Left renal cortex interstitium (tissue), 4 donors: ENCODE measurements at places on chromosomes 5 and 9. TPM values are rescaled to one million over a fixed set of nuclear protein-coding genes. Genes with fewer than 3 reads are reported as not detected.

Gene LCN6
- polyA plus RNA-seq = not detected

Gene VLDLR
- polyA plus RNA-seq = 31.8 TPM

Gene IL17B
- 1.4 TPM for polyA plus RNA-seq

Gene GPR150
- polyA plus RNA-seq = not detected

DNA sequence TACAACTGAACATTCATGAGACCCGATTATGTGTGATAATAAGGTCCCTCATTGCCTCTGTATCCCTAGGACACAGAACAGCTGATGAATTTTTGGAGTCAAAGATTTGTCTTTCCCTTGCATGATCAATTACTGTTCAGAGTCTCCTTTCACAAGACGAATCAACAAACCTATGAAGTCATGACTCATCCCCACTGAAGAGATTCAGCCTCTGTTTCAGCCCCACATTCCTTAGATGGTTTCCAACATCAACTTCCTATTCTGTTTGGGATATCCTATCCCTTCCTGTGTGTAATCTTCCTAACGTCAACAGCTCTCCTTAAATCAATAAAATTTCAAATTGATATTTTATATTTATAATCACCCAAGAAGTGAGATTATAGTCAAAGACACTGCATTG is 199.0 kb downstream of the DNAH5 start:
- DNase-seq = no peak

DNA sequence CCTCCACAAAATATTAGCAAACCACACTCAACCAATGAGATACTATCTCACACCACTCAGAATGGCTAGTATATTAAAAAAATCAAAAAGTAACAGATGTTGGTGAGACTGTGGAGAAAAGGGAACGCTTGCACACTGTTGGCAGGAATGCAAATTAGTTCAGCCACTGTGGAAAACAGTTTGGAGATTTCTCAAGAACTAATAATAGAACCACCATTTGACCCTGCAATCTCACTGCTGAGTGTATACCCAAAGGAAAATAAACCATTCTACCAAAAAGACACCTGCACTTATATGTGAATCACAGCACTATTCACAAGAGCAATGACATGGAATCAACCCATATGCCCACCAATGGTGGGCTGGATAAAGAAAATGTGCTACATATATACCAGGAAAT is 393.5 kb downstream of the PDE4D start:
- DNase-seq = no peak

Gene IFNA1
- polyA plus RNA-seq = not detected

Gene SAPCD2
- polyA plus RNA-seq = 10.0 TPM

DNA sequence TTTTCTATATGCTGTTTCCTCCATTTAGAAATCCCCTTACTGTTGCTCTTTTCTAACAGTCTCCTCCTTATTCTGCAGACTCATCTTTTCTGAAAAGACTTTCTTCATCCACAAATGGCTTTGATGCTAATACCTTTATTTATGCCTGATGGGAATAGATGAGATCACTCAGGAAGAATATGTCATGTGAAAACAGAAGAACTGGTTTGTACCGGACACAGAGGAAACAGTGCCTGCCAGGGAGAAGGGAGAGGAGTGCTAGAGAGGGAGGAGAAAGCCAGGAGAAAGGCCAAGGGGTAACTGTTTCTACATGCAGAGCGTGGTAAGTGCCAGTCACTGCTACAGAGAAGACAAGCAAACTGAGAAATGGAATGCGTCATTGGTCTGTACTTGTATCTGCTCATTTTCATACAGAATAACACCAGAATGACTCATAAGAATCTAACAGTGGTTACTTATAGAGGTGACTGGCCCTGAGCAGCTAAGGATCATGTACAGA is 45.9 kb upstream of the PJA2 start:
- DNase-seq = no peak

- DNase-seq = no peak
These were observed 26.2 kb downstream of the EXD3 start for GRCh38 chr9:137396634-137397367.

Gene TMC1
- polyA plus RNA-seq = 0.96 TPM

Gene ENTPD8
- polyA plus RNA-seq = 0.60 TPM

Gene PCDHGC5
- 1.1 TPM for polyA plus RNA-seq

GRCh38 chr9:21144603-21145002 is 3.0 kb upstream of the IFNW1 start:
- no peak for DNase-seq

DNA sequence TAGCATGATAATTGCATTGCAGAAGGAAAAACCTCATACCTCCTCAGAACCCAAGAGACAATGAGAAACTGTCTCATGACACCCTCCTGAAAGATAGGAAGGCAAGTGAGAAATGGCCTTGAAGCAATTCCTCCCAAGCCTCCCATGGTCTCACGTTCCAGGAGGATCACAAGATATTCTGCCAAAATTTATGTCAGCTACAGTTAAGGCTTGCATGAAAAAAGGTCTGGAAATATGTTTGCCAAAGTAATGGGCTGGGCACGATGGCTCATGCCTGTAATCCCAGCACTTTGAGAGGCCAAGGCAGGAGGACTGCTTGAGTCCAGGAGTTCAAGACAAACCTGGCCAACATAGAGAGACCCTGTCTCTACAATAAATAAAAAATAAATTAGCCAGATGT is 12.6 kb upstream of the HOMER1 start:
- DNase-seq = no peak

Gene FOXI1
- polyA plus RNA-seq = 7.6 TPM

- DNase-seq = no peak
These were observed 290.5 kb downstream of the DOCK8 start for GRCh38 chr9:504921-505740.

DNA sequence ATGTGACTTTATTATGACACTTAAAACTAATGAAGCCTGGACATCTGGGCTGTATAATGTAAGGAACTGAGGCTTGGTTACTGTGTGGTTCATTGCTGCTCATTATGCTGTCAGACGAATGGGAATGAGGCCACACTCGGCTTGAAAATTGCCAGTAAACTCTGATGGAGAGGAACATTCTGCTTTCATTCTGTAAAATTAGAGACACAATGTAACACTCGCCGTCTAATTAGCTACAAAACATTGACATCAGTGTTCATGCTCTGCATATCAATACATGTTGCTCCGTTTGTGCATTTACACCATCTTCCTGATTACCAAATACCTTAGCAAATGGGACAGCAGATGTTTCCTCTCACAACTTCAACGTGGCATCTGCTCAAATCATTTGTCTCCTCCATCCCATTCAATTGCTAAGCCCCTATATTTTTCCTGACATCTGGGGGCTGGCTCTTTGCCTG is 133.0 kb downstream of the SLC28A3 start:
- DNase-seq = no peak

DNA sequence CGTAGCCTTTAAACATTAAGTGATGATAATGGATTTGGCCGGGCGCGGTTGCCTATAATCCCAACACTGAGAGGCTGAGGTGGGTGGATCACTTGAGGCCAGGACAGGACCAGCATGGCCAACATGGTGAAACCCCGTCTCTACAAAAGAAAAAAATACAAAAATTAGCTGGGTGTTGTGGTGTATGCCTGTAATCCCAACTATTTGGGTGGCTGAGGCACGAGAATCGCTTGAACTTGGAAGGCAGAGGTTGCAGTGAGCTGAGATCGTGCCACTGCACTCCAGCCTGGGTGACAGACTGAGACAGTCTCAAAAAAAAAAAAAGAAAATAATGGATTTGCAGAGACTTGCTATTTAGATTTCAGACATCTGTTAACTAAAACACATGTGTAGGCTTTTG is 9.2 kb upstream of the MATR3 start:
- no peak for DNase-seq

DNA sequence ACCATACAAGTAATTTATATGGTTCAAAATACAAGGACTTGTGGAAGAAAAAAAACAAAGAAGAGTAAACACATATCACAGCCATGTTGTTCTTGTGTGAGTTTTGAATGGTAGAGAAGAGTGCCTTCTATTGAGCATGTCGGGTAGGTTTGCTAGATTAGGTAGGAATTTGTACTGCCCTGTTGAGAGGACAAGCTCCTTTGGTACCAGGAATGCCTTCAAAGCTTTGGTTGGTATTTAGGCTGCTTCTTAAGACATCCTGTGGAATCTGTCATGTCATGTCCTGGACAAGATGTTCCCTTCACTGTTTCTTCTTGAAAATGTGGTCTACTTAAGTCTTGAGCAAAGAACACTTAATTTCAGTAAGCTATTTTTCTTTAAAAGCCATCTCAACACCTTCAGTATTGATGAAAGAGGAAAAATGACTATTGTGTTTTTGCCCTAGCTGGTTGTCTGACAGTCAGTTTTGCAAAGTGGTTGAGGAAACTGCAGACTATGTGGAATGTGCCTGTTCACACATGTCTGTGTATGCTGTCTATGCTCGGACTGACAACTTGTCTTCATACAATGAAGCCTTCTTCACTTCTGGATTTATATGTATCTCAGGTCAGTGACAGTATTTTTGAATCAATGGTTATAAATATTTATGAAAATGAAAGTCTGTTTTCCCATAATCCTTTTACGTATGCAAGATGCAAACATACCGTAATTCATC is 296.9 kb downstream of the ADGRV1 start:
- no peak for DNase-seq

Gene PPP3R2
- polyA plus RNA-seq = 0.09 TPM

GRCh38 chr5:124262991-124263571 is 483.4 kb downstream of the ZNF608 start:
- no peak for DNase-seq

Gene SPATA31D1
- not detected for polyA plus RNA-seq

Gene C5orf58
- 0.49 TPM for polyA plus RNA-seq

Gene OTP
- polyA plus RNA-seq = 0.03 TPM

DNA sequence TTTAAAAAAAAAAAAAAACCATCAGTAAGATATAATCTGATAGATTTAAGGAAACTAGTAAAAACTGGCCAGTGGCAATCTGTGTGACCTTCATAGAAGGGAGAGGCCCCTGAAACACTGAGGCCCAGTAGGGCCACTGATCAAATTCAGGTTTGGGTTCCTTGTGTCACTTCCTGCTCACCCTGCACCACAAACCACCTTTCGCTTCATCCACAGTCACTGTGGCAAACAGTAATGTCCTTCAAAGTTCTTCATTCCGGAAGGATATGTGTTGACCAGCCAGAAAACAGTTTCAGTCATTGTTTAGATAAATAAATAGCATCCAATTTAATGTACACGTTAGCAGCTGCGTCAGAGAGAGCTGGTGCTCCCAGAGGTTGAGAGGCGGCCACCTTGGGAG is 222.1 kb downstream of the CFAP90 start:
- no peak for DNase-seq

DNA sequence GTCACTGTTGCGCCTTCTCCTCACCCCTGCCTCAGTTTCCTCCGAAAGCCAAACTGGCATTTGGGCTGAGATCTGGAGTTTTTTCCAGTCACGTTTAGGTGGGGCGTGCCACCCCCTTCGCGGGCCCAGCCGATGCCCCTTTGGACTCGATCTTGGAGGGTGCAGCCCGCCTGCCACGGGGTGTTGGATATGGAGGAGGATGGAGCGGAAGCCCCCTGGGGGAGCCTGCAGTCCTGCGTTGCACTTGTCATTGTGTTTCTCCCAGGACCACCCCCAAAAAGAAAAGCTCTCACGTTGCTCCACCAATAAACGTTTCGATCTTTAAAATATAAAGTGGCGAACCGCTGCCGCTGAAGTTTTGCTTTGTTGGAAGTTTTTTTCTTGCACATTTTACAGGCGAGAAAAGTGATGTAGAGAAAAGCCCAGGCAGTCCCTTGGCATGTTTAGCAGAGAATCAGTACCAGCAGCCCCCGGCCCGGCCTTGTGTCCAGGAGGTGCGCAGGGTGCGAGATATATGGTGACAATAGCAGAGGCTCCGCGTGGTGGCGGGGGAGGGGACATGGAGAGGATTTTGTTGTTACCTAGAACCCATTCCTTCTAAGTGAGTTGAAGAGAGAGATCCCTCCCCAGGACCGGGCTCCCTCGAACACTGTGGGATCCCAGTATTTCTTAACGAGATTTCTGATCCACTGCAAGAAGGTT is 681 bp downstream of the F2R start:
- DNase-seq = no peak

DNA sequence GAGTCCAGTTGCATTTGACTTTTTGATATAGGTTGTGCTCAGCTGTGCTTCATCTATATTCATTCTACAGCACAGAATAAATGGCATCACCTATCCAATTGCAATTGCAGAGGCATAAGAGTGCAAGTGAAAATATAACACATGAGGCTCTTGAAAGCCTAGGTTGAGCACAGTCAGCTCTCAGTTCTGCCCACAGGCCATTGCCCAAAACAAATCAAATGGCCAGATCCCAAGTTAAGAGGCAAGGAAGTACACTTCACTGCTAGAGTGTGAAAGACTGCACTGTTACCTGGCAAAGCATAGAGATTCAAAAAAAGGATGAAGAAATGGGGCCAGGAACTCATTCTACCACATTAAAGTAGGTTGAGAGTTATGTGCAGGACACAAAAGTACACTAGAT is 305.5 kb upstream of the SEMA6A start:
- no peak for DNase-seq

Gene OBP2B
- polyA plus RNA-seq = not detected

- no peak for DNase-seq
These were observed 84.9 kb downstream of the SLCO4C1 start for GRCh38 chr5:102211165-102211564.
